ENCODE measurements at places on chromosomes 5 and 9.

GRCh38 chr9:92026206-92027002 is 76.4 kb upstream of the ROR2 start:
- no peak for DNase-seq

GRCh38 chr5:133892774-133893173 is 75.7 kb downstream of the C5orf15 start:
- DNase-seq = no peak

GRCh38 chr5:102625468-102625867 is 126.7 kb upstream of the SLCO6A1 start:
- no peak for DNase-seq

DNA sequence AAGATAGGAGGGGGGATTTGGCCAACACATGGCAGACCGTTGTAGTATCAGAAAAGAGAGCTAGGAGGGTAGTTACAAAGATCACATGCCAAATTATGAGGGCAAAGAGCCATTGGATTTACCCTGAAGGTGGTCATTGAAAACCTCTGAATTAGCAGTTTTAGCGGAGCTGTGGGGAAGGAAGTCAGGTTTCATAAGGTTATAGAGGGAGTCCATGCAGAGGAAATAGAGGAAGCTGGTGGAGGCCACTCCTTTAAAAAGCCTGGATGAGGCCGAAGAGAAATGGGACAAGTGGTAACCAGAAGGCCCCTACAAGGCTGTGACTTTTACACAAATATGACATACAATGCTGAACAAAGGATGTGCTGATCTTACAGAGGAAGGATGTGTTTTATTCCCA is 13.2 kb downstream of the DOCK8 start:
- DNase-seq = no peak

DNA sequence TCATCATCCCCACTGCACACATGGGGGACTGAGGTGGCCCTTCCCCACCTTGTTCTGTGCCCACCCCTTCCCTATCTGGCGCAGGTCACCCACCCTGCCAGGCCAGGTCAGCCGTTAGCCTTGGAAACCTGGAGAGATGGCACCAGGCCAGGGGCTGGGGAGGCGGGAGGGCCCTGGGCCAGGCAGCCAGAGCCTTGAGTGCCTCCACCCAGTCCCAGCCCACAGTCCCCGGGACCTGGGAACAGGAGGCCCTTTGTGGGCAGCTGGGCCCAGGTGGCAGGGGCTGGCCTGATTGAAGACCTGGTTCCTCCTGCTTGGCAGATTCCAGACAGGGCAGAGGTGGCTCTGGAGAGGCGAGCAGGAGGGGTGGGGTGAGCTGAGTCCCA is 70.6 kb downstream of the LRSAM1 start:
- DNase-seq = no peak

- DNase-seq = no peak
Observed at GRCh38 chr9:23659346-23660006, 166.6 kb downstream of the ELAVL2 start.

GRCh38 chr5:118902656-118903438 is 85.5 kb downstream of the DTWD2 start:
- no peak for DNase-seq
